ENCODE measurements at places on chromosomes 5 and 9. TPM values are rescaled to one million over a fixed set of nuclear protein-coding genes. Genes with fewer than 3 reads are reported as not detected.

DNA sequence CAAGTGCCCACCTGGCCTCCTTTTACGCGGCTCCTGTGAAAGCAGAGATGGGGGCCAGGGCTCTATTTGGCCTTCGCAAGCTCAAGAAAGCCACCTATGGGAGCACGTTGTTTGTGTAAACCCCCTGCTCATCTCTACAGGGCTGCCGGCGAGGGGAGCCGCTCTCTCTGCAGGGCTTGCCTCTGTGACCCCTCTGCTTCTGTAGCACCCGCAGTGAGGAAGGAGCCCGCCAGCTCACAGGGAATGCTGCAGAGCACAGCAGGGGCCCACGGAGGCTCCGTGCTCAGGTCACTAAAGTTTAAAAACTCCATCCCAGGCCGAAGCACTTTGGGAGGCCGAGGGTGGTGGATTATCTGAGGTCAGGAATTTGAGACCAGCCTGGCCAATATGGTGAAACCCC, 376.8 kb downstream of the IRX2 start:
- no peaks in the 10 kb centered on the region for H3K36me3 ChIP-seq
- no peaks in the 10 kb centered on the region for H3K4me1 ChIP-seq
- no peak overlapping the region for H3K4me3 ChIP-seq
- DNase-seq = no peak

DNA sequence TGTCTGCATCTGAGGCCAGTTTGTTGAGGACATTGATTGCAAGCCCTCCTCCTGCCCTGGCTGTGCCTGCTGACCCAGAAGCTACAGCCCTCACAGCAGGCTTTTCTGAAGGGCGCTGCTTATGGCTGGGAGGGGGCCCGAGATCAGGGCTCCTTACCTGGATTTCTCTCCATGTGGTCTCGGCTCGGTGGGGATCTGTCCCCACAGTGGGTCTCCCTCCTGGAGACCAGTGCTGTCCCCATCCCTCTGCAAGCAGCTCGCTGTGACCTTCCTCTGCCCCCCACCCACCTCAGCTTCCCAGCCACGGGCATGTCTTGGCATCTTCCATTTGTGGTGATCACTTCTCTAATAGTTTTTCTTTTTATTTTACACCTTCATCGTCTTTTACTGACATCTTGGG, 357.9 kb downstream of the IRX2 start:
- no peaks in the 10 kb centered on the region for H3K36me3 ChIP-seq
- DNase-seq = no peak
- H3K4me1 ChIP-seq = no peaks in the 10 kb centered on the region
- no peaks in the 10 kb centered on the region for H3K27me3 ChIP-seq
- no peak overlapping the region for H3K27ac ChIP-seq

DNA sequence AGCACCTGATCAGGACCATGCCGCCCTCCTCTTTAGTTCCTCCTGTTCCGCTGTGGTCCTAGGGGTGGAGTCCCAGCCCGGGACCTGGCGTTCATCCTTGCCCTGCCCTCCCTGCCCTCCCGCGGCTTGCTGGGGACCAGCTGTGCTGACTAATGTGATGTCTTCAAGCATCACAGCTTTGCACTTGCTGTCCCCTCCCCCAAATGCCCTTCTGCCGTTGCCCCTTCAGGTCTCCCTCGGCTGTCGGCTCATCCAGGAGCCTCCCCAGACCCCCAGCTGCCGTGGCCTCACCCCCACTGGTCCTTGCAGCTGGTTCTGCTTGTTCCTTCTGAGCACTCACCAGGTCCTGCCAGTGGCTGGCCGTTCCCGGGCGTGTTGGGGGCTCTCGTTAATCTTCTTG, 19.9 kb downstream of the RXRA start:
- no peak overlapping the region for H3K4me3 ChIP-seq
- H3K27ac ChIP-seq = no peak overlapping the region
- DNase-seq = no peak
- H3K36me3 ChIP-seq = no peaks in the 10 kb centered on the region

DNA sequence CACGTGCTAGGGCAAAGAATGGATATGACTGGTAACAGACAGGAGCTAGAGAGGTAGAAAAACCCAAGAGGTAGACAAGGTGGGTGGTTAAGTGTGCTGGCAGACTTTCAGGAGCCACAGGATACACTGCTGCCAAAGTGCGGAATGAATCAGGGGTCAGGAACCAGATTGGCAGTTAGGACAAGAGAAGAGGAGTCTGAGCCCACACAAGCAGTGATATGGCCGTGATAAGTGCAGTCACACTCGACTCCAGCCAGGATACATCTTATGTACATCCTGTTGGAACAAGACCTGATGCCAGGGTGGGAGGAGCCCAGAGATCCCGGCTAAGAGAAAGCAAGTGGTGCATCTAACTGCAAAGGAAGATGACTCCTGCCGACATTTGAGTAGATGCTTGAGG, 10.0 kb downstream of the SLIT3 start:
- no peak overlapping the region for H3K4me3 ChIP-seq
- H3K27me3 ChIP-seq = peaks cover 2% of the 10 kb centered on the region
- no peaks in the 10 kb centered on the region for H3K36me3 ChIP-seq
- no peak for DNase-seq
- no peaks in the 10 kb centered on the region for H3K4me1 ChIP-seq

- H3K27ac ChIP-seq = no peak overlapping the region
- H3K36me3 ChIP-seq = no peaks in the 10 kb centered on the region
- H3K27me3 ChIP-seq = peaks cover 2% of the 10 kb centered on the region
Measured at GRCh38 chr5:168372356-168372946, 81.0 kb downstream of the WWC1 start.

GRCh38 chr5:8184455-8185063, 315.6 kb downstream of the MTRR start:
- H3K27ac ChIP-seq = no peak overlapping the region
- H3K4me1 ChIP-seq = no peaks in the 10 kb centered on the region
- no peak overlapping the region for H3K4me3 ChIP-seq
- no peak for DNase-seq

- H3K4me3 ChIP-seq = peak overlapping the region; percentile 39
- peaks cover 65% of the 10 kb centered on the region for H3K27me3 ChIP-seq
Measured at GRCh38 chr5:72106817-72107130, 501 bp upstream of the MAP1B start.

DNA sequence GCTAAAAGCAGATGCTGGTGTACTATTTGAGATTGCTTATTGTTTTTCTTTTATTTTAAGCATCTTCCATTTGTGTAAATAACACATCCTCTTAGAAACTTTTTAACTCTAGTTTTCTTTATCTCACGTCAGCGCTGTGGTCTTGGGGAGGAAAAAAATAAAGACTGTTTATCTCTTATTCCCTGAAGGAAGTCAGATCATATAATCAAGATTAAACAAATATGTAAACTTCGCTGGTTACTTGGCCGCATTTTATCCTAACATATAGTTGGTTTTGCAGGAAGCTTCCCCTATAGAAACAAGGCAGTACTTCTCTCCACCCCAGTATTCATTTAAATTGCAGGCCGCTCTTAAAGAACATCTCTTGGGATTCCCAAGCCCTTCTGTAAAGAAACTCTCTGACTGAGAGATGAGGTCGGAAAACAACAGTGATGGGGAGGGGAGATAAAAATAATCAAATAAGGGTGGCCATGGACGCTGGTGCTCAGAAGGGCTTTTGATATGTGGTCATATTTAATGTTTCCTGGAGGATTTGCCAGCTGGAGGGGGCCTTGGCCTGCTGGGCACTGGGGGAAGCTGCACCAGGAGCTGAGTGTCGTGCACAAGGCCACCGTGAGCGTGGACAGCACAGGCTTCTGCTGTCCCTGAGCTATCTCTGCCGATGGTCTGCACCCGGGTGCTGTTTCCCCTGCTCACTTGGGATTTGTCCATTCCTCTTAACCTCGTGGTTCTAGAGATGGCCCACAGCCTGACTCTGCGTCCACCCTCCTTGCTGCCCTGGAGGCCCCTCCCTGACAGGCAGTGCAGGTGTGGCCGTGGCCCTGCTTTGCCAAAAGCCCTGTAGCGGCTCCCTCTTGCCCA, 23.8 kb downstream of the NEURL1B start:
- no peaks in the 10 kb centered on the region for H3K4me1 ChIP-seq
- DNase-seq = no peak
- H3K27me3 ChIP-seq = no peaks in the 10 kb centered on the region
- H3K36me3 ChIP-seq = no peaks in the 10 kb centered on the region
- no peak overlapping the region for H3K27ac ChIP-seq

SYK gene
- total RNA-seq = 0.80 TPM

C9orf50 gene
- not detected for total RNA-seq

FOXI1 gene
- total RNA-seq = not detected

IL4 gene
- total RNA-seq = 21.6 TPM

WNK2 gene
- 1.2 TPM for total RNA-seq
